ENCODE measurements at places on chromosomes 12 and 14.

- no peak for DNase-seq
Measured at GRCh38 chr14:76984787-76985375, 43.6 kb downstream of the IRF2BPL start.

DNA sequence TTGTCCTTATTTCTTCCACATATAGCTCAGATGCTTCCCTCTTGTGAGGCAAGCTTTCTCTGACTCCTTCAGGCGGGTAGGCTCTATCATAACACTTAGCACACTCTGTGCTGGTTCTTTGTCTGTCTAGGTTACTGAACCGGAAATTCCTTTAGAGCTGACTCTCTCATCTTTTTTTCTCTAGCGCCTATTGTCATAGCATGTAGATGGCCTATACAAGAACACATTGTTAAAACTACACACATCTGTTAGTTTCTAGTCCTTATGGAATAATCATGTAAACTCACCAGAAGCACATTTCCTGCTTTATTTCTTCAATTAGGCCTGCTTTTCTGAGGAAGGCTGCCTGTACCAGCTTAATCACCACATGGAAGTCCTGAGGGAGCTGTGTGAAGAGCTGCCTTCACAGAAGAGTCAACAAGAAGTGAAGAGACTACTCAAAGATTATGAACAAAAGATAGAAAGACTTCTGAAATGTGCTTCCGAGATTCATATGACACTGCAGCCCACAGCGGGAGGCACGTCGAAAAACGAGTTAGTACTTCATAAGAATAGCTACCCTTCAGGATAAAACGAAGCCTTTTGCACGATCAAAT is 143.9 kb downstream of the SYNE2 start:
- no peak for DNase-seq

DNA sequence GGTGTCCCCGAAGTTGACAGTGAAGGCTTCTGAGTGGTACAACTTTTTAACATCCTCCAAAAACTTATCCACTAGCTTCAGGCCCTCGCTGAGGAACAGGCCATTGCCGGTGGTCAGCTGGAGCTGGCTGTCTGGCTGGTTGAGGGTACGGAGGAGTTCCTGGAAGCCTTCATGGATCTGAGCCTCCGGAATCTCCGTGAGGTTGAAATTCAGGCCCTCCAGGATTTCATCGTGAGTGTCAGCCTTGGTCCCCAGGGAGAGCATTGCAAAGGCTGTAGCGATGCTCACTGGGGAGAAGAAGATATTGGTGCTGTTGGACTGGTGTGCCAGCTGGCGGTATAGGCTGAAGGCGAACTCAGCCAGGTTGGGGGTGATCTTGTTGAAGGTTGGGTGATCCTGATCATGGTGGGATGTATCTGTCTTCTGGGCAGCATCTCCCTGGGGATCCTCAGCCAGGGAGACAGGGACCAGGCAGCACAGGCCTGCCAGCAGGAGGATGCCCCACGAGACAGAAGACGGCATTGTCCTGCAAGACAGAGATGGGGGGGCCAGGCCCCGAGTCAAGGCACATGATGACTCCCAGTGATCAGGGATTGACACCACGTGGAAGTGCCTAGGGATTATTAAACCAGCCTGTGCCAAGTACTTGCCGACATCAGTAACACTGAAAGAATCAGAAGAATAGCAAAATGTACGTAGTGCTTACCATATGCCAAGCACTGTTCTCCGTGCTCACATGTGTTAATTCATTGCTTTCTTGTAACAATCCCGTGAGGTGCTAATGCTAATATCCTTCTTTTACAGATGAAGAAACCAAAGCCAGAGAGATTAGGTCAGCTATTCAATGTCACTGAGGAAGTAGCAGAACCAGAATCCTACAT is 5.4 kb downstream of the SERPINA1 start:
- no peak for DNase-seq

- no peak for DNase-seq
Measured at GRCh38 chr12:144650-145284, 69.2 kb downstream of the SLC6A12 start.

- DNase-seq = no peak
Measured at GRCh38 chr14:75715926-75716780, 55.1 kb downstream of the TTLL5 start.

GRCh38 chr12:11884706-11885105 is 186.0 kb upstream of the BCL2L14 start:
- no peak for DNase-seq

DNA sequence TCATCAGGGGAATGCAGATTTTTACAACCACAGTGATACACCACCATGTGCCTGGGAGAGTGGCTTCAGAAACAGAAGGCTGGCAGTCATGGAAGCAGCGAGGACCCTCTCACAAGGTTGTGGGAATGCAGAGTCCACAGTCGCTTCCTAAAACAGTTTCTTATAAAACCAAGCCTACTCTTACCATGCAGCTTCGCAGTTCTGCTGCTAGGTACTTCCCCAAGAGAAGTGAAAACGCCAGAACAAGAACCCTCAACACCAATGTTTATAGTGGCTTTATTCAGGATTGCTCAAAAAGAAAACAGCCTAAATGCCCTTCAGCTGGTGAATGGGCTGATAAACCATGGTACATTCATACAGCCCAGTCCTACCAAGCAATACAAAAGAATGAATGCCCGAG is 87.2 kb downstream of the DDX51 start:
- no peak for DNase-seq

DNA sequence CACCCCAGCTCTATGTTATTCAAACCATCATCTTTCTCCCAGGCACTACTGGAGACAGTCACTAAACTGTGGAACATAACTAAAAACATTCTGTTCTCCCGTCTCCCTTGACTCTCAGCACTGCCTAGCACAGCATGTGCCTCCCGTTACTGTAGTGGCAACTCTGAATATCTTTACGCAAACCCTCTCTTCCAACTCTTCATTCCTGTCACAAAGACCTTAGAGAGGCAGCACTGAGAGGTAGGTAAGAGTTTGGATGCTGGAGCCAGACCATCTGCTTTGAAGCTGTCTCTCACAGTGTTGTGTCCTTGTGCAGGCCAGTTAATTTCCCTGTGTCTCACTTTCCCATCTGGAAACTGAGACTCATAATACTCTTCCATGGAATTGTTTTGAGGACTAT is 108.1 kb downstream of the DIP2B start:
- DNase-seq = no peak

GRCh38 chr14:57898837-57899572 is 33.1 kb upstream of the SLC35F4 start:
- DNase-seq = no peak

DNA sequence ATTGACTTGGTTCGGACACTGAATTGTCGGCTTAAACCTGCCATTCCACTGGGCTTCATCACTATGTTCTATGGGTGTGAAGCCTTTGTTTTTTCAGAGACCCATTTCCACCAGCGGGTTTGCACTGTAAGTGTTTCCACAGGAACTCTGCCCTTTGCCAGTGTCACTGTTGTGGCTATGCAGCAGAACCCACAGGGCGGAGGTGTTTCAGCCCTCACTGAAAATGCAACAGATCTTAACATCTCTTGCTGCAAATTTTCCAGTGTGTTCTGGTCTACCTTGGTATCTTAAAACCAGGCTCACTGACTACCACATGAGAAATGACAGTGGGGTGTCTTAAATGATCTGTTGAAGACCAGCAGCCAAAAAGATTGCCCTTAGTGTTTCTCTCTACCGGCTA is 21.1 kb downstream of the PRKCH start:
- no peak for DNase-seq

DNA sequence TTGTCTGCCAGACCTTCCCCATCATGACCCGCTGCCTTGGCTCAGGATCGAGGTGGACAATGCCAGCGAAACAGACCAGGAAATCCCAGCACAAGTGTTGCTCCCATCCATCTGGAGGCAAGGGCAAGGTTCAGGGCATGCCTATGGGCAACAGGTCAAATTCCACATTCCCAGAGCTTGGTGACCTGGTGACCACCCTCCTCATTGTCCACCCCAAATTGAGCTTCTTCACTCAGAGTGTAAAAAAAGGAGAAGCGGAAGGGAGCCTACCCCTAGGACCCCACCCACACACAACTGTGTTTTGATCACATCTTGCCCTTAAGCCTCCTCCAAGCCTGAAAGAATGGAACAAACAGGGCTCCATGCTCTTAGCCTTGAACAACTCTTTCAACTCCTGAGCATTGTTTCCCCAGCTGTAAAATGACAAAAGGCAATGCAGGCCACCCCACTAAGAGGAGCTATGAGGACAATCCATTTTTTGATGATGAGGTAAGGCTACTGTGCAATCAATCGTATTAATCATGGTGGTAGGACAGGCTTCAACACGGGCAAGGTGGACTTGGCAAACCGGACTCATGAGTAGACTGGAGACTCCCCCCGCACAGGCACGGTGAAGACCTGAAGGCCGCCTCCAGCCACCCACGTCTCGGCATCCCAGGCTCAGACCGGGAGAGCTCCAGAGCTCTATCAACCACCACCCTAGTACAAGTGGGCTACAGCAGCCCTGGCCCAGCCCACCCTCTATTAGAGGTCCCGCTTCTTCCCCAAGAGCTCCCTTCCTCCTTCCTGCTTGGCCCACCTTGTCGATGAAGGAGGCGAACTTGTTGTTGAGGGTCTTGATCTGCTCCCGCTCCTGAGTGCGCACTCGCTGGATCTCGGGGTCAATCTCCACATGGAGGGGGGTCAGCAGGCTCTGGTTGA is 866 bp downstream of the KRT79 start:
- no peak for DNase-seq

DNA sequence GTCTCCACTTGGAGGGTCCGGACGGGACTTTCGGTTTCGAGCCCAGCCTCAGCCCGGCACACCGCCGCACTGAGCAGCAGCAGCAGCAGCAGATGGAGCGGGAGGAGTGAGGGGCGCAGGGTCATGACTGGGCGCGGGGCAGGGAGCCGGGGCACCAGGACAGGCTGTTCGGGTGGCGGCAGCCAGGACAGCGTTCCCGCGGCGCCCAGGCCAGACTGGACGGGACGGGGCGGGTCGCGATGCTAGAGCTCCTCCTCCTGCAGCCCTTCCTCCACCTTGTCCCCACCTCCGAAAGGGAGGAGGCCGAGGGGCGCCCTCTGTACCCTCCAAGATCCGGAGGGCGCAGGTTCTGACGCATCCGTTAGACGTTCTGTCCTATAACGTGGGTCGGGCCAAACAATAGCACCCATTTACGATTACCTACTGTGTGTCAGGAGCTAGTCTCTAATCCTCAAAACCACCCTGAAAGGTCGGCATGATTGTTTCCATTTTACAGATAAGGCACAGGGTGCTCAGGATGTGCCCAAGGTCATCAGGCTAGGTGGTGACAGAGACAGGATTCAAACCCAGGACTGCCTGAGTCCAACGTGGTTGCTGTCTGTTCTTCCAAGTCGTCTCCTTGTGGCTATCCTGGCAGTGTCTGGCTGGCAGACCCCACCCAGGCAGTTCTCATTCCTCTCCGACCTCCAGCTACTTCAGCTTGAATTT is at the start of gene FKBP11:
Gene FKBP11 (minus strand): TSS at position 189 of the 708 bp plus-strand sequence. CDS start 64 bp downstream, at position 125.
- no peak for DNase-seq

DNA sequence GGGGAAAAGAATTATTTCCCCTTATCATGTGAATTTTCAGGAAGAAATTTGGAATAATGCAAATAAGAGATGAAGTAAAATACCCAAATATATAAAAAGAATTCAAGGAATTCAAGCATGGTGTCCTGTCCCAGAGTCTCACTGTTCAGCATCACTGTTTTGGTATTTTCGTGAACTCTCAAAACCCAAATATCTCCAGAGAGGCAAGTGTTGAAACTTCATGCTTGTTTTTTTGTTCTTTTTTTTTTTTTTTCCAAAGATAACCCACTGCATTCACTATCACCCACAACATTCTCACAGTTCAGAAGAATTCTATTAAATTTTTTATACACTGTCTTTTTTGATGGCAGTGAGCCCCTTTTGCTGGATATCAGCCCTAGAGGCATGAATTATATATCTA is 354.9 kb downstream of the DIO2 start:
- no peak for DNase-seq

DNA sequence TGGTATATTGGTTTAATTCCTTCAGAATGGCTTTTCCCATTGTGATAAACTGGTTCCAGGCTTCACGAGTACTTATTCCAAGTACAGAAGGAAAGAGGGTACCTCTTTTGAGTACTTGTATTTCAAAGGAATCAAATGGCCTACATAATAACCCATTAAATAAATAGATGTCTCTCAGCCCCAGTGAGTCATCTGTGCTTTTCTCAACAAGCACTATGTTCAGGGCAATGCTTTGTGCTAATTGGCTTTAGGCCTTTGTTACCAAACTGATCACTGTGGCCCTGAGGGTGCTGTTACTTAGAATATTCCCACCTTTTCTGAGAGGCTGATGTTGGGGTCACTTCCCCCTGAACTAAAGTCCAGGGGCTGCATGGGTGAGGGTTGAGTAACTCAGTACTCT is 107.1 kb downstream of the LRRK2 start:
- DNase-seq = no peak

GRCh38 chr12:124459852-124460645 is 107.4 kb downstream of the NCOR2 start:
- no peak for DNase-seq

GRCh38 chr14:96079066-96079465 is 39.9 kb downstream of the C14orf132 start:
- no peak for DNase-seq

GRCh38 chr12:12613344-12613743 is 1.7 kb downstream of the CREBL2 start:
- no peak for DNase-seq

GRCh38 chr12:86256163-86256562 is at the start of gene MGAT4C:
Gene MGAT4C (minus strand): TSS chr12:86256391.
- DNase-seq = no peak

GRCh38 chr14:70924521-70924920 is 17.3 kb downstream of the PCNX1 start:
- DNase-seq = no peak

DNA sequence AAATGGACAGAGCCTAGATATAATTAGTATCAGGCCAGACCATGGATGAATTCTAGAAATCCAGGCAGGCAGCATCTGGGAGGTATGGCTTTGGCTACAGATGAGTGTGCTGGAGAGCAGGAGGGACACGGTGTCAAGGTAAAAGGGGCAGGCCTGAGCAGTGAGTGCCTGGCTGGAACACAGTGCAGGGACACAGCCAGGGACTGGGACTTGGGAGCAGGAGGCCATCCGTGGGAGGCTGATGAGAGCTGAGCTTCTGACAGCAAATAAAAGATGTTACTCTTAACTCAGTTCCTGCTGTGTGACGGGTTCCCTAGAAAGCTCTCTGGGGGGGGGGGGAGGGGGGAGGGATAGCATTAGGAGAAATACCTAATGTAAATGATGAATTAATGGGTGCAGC is 13.6 kb upstream of the LGALS3 start:
- DNase-seq = no peak

GRCh38 chr14:21107283-21107800 is 6.5 kb downstream of the TMEM253 start:
- no peak for DNase-seq

DNA sequence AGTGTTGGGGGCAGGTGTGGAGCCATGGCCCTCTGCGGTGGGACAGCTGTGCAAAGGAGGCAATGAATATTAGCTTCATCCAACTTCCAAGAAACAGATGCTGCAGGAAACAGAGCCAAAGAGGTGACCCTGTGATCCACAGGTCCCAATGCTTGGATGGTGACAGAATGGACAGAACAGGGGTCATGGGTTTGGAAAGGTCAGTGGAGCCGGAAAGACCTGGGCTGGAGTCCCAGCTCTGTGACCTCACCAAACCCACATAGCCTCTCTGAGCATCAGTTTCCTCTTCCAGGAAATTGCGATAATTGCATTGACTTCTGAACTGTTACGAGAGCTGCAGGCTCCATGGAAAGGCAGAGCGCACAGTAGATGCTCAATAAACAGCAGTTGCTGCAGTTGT is 110.2 kb upstream of the GSC start:
- no peak for DNase-seq

Data from esophagus squamous epithelium (tissue), 5 donors.